ENCODE measurements at places on chromosomes 16 and 17. TPM values are rescaled to one million over a fixed set of nuclear protein-coding genes. Genes with fewer than 3 reads are reported as not detected.

GRCh38 chr17:67221062-67221998 is 23.7 kb downstream of the HELZ start:
- peak; percentile 74 for ATAC-seq

EVI2B gene
- 1.3 TPM for total RNA-seq

TMEM106A gene
- 1.3 TPM for total RNA-seq

DNA sequence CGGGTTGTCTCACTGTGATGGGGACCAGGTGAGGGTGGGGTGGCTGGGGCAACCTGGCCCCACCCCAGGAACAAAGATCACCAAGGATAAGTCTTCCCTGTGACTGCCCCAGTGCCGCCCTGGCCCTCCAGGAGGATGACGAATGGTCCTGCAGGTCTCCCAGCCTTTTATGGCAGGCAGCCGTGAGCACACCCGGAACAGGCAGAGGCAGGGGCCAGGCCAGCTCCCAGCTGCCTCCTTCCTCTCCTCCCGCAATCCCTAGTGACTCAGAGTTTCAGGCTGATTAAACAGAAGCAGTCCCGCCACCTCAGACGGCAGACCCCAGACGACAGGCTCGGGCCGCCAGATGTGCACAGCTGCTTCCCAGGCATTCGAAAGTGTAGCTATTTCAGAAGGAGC is 13.3 kb downstream of the JUP start:
- ATAC-seq: peak; percentile 70

DNA sequence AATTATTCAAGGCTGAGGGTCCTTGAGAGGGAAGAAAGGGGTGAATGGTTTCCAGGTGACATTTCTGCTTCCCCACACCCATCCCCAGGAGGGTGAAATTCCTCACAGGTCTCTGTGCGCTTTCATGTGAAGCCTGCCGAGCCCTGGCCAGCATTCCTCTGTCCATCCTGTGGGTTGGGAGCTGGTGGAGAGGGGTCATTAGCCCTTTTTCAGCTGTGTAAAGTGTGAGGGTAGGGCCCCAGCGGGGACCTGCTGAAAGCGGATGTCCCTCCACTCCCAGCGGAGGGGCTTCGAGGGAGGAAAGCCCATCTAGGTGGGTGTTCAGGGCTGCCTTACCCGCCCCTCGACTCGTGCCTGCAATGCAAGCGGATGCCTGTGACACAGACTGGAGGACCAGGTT is 53.3 kb upstream of the DLX4 start:
- ATAC-seq: no peak

HOXB2 gene
- 14.1 TPM for total RNA-seq

DNA sequence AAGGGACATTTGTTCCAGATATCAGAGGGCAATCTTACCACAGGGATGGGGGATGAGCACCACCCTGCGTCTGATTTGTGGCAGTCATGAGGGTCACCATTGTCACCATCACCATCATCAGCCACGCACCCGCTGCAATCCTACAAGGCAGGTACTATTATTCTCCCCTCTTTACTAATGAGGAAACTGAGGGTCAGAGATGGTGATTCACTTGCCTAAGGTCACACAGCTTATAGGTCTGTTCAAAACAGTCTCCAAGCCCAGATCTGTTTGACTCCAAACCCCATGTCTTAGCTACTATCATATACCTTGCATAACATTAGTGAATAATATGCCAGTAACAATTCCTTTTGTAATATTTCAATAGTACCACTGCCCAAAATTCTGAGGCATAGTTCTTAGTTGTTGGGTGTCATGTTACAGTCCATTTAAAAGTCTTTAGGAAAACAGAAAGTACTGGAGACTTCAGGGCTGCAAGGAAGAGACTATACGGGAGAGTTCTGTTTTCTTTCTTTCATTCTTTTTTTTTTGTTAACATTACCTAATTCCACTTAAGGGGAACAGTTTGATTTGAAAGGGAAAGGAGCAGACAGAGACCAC is 166.4 kb downstream of the C16orf95 start:
- no peak for ATAC-seq

HCRT gene
- not detected for total RNA-seq

DNA sequence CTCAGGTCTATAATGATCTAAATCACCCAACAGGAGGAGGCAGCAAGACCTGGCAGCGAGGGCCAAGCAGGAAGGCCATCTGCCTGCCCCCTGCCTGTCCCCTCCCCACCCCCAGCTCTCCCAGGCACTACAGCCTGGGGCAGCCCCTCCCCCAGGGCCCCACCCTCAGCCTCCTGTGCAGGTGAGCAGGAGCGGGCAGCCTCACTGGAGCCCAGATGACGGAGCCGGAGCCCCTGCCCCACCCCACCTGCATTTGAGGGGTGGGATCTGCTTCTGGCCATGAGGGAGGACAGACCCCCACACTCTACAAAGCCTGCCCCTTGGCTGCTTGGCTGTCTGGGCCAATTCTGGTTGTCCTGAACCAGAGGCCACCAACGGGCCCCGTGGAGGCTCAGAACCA is 12.4 kb upstream of the BAHCC1 start:
- ATAC-seq: no peak

DNA sequence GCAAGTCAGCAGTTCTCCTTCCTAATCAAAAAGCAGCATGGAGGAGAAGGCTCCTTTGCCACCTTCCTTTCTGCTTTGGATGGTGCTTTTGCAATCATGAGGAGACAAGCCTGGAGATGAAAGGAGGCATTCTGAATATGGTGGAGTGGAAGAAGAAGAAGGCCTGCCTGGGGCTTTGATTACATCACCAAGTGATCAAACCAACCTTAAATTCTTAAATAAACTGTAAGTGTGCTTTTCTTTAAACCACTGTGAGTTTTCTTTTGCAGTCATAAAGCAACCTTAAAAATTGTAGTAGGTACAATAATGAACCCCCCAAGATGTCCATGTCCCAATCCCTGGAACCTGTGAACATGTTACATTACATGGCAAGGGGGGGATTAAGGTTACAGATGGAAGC is 31.7 kb upstream of the IL21R start:
- no peak for ATAC-seq

- ATAC-seq: no peak
Measured at GRCh38 chr17:50015146-50015545, 20.1 kb upstream of the DLX3 start.

- ATAC-seq: no peak
Measured at GRCh38 chr16:1492082-1492922, 858 bp upstream of the TELO2 start.

SLC47A2 gene
- 0.92 TPM for total RNA-seq

DNA sequence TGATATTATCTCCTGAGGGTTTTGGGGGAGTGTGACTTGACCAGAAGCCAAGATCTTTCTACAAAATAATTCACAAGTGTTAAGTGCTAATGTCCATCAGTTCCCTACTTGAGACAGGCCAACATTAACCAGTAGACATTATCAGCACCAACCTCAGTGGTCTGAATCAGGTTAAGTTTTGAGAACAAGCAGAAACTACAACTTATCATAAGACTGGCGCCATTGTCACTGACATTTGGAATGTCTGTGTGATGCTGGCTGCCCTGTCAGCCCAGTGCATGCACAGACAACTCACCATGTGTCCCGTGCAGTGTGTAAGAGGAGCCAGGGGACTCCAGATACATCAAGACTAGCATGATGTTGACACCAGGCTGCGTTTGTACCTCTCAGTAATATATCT is 76.8 kb downstream of the CCDC182 start:
- no peak for ATAC-seq

GRCh38 chr16:21263640-21264570 is 14.2 kb downstream of the CRYM start:
- peak; percentile 48 for ATAC-seq

MGAT5B gene
- 0.20 TPM for total RNA-seq

NR1D1 gene
- 14.6 TPM for total RNA-seq

Measured in esophagus mucosa (tissue), 1 donor.